ENCODE measurements at places on chromosomes 2 and 18. TPM values are rescaled to one million over a fixed set of nuclear protein-coding genes. Genes with fewer than 3 reads are reported as not detected.
A peak's percentile ranks its signal among the peaks of the same experiment; 100 is the strongest.

Gene SAG
- not detected for total RNA-seq

DNA sequence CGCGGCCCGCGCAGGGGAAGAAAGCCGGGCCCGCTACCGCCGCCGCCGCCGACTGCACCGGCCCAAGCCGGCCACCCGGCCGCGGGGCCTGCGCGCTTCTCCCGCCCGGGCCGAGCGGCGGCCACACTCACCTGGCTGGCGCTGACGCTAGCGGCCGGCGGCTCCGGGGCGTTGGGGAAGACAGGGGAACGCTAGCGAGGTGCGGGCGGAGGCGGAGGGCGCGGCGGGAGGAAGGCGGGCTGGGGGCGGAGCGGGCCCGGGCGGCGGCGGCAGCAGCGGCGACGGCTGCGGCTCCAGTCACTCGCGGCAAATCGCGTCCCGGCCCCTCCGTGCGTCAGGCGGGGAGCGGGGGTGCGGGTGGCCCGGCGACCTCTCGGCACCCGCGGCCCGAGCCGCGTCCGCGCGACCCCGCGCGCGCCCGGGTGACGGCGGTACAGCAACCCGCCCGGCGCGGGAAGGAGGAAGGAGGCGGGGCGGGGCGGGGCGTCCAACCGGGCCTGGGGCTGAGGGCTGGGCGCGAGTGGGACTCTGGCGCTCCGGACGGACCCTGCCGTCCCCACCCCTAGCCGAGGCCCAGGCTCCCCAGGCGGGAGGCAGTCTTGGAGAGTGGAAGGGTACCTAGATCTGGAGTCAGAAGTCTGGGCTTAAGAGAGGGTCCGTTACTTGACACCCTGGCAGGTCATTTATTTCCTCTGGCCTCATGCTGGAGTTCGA is at the start of gene SESTD1:
TSS of gene SESTD1 (minus strand) at position 465 of the 714 bp plus-strand sequence. CDS start 72,991 bp downstream, outside the sequence.
- peak; percentile 64 for DNase-seq

Gene UGT1A5
- not detected for total RNA-seq

DNA sequence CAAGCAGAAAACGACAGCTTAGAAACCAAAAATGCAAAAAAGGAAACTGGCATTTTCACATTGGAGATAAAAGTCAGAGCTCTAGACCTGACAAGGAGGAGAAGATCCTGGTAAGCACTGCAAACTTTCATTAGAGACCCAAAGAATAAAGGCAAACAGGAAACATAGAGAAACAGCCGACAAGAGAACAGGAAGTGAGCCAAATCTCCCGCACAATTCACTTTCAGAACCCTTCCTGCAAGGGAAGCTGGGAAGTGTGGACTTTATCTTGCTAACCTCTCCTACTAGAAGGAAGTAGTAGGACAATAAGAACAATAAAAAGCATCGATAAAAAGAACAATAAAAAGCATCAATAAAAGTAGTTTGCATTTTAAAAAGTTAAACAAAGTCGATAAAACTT is 417.8 kb upstream of the SPHKAP start:
- peak; percentile 12 for DNase-seq

GRCh38 chr2:230048010-230048671 is 20.6 kb downstream of the SLC16A14 start:
- DNase-seq = no peak

GRCh38 chr2:68294913-68295312 is 24.8 kb downstream of the CNRIP1 start:
- DNase-seq = no peak

Gene ABCG5
- not detected for total RNA-seq

DNA sequence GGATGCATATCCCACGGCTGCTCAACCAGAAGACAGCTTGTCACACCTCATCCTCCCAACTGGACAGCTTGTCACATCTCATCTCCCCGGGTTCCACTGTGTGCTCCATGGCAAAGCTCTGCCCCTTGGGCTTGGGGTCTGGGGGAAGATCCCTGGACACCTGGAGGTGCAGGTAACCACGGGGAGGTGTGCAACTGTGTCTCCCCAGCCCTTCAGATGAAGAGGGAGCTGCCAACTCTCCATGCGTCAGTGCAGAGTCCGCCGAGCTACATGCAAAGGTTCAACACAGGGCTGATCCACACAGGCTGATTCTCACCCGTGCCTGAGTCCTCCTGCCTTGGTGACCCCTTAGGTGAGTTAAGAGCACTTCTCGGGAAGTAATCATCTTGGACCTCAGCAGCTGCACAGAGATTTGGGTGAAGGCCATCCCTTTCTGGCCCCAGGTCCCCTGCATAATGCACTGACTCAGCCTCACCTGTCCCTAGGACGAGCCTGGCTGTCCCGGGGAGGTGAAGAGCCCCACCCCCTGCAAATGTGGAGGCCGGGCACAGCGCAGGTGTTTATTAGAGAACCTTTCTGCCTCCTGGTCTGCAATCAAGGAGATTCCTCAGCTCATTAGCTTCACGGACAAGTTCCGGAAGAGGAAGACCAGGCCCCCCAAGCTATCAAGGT is 157.9 kb downstream of the PXDN start:
- no peak for DNase-seq

Gene TPO
- not detected for total RNA-seq

Gene SERPINB11
- not detected for total RNA-seq

DNA sequence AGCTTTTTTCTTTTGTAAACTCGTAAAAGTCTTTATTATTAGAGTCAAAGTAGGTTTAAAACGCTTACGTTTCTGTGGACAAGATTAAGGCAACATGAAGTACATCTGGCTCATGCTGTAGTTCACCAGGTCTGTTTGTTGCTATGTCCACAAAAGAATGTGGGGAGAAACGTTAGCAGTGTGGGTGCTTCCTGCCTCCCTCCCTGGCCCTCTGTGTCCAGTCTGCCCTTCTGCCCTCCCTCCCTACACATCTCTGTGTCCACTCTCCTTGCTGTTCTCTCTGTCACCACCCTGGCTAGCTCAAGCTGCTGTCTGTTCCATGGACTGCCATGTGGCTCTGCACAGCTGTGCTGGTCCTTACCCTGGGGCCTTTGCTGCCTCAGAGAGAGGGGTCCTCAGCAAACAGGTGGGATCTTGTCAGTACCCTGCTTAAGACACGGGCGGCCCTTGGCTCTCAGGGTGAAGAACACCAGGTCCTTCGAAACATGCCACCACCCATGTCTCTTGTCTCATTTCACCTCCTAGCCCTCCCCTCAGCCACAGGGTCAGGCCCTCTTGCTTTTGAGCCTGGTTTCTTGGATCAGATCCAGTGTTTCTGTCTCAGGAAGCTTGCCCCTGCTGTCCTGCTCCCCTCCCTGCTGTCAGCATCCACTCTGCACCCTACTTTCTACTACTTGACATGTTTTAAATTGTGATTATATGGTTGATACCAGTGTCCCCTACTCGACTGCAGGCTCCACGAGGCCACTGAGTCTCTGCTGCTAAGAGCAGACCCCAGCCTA is 79.2 kb downstream of the LIMS1 start:
- no peak for DNase-seq

DNA sequence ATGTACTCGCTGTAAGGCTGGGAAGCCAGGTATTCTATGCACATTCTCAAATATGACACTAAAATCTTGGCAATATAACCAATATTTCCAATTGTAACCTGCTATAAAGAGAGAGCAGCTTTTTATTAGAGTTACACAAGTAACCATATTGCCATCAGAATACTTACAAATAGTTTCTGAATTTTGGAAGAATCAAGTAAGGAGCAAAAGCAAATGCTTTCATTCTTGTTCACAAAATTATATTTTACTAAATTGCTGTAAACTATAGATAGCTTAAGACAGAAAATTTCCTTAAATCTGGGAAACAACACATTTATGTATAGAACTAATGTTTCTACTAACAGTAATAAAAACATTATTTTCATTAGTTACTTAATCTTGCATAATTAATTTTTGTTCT is 77.2 kb downstream of the EFEMP1 start:
- DNase-seq = no peak

Gene SLC9A2
- total RNA-seq = not detected

Gene GALNT3
- total RNA-seq = under 0.01 TPM

DNA sequence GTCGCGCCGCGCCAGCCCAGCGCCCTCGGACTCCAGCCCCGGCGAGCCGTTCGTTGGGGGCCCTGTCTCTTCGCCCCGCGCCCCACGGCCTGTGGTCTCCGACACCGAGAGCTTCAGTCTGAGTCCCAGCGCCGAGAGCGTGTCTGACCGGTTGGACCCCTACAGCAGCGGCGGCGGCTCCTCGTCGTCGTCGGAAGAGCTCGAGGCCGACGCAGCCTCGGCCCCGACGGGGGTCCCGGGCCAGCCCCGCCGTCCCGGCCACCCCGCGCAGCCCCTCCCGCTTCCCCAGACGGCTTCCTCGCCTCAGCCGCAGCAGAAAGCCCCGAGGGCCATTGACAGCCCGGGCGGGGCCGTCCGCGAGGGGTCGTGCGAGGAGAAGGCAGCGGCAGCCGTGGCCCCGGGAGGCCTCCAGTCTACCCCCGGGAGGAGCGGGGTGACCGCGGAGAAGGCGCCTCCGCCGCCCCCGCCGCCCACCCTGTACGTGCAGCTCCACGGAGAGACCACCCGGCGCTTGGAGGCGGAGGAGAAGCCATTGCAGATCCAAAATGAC is 1.4 kb downstream of the PHLPP1 start:
- peak; percentile 48 for DNase-seq
